SIG-M5 (cell line): ENCODE measurements at places on chromosomes 4 and X.

DNA sequence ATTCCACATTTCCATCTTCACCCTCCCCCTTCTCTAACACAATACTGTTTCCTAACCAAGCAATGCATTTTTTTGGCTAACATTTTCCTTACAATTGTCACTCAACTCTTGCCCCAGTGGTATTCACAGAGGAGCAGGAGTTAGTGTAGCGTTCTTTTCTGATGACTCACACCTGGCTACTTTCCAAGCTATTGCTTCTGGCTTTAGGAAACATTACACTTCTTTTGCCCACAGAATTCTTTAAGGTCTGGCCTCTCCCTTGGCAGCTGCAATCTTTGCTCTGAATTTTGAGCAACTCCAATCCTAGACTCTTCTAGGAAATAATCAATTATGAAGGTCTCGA, 27.5 kb upstream of the PDGFC start:
- DNase-seq: no peak

- no peak for DNase-seq
Observed at GRCh38 chr4:89158884-89159503, 47.7 kb downstream of the TIGD2 start.

DNA sequence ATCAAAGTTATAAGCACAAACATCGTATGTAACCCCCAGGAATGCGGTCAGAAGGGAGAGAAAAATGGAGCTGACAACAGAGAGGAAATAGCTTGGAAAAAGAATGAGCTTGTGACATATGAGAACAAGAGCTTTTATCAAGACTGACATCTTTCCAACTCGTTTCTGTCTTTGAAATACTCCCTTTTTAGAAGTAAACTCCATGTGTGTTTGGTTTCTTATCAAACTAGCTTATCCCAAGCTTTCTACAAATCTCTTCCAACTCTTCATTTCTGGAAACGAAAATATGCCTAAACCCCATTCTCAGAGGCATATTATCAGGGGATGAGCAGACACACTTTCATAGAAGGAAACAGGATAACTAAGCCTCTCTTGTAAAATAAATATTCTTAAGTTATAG, 235.4 kb downstream of the NAF1 start:
- DNase-seq: no peak

DNA sequence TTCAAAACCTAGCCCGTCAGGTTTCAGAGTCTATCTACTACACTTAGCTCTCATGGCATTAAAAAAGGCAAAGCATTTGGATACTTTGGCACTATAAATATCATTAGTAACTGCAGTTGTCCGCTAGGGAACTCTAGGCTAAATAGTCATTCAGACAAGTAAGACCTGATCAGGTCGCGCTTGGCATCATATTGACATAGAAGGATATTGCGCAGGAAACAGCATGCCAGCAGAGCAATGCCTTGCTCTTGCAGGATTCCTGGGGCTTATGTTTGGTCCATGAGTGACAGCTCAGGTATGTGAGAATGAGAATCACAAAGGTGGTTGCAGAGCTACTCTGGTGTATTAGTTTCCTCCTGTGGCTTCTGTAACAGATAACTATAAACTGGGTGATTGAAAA, 62.7 kb downstream of the KDM6A start:
- no peak for DNase-seq

DNA sequence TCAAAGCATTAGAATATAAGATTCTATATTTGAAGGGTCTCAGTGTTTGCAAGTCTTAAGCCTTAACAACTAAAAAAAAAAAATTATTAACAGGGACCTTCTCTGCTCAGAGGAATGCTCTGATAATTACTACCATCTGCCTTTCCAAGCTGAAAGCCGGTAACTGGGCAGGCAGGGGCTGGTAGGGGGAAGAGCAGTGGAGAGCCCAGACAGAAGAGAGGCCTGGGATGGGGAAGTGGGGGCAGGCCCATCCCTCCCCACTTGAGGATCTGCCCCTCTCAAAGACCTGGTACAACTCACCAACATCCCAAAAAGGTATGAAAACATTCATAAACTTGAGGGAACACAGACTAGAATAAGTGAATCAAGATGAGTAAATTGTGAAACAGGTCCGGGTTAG, 113.9 kb downstream of the QDPR start:
- no peak for DNase-seq

DNA sequence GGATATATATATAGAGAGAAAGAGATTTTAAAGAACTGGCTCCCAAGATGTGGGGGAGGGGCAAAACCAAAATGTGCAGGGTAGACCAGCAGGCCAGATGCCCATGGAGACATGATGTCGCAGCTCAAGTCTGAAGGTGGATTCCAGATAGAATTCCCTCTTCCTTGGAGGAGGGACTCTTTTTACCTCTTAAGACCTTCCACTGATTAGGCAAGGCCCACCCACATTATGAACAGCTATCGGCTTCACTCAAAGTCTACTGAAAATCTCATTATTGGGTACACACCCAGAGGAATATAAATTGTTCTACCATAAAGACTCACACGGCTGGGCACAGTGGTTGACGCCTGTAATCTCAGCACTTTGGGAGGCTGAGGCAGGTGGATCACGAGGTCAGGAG, 59.3 kb downstream of the DHRSX start:
- no peak for DNase-seq
